GM03348 (cell line): ENCODE measurements at places on chromosomes 16 and 17.

DNA sequence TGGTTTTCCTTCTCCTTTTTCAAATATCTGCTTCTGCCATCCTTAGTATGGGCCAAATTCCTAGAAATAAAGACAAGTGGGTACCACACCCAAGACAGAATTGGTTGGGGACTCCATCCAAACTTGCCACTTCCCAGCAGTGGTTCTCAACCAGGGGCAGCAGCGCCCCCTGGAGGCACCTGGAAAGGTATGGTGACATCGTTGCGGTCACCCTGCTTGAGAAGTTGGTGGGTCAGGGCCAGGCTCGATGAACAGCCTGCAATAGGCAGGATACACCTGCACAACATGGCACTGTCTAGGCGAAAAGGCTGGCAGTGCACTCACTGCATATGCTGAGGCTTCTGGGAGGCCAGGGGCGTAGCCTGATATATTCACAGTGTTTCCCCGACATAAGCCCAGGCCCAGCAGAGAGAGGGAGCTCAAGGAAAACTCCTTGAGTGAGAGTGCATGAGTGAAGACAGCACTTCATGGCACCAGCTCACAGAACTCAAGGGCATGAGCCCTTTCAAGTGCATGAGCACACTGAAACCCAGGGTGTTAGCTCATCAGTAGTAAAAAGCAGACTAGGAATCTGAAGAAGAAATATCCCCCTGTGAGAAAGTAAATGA, 57.7 kb downstream of the CMC2 start:
- DNase-seq: peak; percentile 31

- DNase-seq: no peak
Observed at GRCh38 chr17:58327363-58328194, 1.0 kb downstream of the TSPOAP1 start.

- DNase-seq: no peak
Observed at GRCh38 chr16:8663192-8664089, 11.0 kb upstream of the ABAT start.

- no peak for DNase-seq
Observed at GRCh38 chr16:71794943-71795342, 13.7 kb downstream of the AP1G1 start.

DNA sequence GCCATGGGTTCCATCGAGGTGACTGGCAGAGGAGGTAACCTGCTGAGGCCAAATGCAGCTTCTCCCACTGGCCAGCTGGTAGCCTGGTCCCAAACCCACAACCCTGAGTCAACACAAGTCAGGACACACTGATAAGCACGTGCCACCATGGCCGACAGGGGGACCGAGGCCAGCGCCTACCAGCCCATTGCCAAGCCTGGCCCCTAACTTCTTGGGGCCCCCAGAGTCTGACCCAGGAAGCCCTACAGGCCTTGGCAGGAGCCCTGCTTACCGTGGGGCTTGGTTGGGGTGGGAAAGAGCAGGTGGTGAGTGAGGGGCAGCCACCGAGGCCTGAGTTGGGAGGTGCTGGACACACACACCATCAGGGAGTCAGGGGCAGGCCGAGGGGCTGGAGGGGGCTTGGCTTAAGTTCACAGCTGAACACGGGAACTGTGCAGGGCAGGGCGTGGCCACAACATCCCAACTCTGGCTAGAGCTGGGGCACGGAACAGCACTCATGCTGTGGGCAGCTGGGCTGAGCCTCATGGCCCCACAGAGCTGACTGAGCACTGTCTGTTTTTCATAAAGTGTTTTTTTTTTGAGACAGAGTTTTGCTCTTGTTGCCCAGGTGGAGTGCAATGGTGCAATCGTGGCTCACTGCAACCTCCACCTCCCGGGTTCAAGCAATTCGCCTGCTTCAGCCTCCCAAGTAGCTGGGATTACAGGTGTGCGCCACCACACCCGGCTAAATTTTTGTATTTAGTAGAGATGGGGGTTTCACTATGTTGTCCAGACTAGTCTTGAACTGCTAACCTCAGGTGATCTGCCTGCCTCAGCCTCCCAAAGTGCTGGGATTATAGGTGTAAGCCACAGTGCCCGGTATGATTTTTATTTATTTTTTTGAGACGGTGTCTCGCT, 5.5 kb downstream of the MRPL28 start:
- no peak for DNase-seq

GRCh38 chr17:67187927-67188326, 57.1 kb downstream of the HELZ start:
- no peak for DNase-seq

- peak; percentile 25 for DNase-seq
Observed at GRCh38 chr16:85381738-85382592, 231.2 kb upstream of the GSE1 start.

DNA sequence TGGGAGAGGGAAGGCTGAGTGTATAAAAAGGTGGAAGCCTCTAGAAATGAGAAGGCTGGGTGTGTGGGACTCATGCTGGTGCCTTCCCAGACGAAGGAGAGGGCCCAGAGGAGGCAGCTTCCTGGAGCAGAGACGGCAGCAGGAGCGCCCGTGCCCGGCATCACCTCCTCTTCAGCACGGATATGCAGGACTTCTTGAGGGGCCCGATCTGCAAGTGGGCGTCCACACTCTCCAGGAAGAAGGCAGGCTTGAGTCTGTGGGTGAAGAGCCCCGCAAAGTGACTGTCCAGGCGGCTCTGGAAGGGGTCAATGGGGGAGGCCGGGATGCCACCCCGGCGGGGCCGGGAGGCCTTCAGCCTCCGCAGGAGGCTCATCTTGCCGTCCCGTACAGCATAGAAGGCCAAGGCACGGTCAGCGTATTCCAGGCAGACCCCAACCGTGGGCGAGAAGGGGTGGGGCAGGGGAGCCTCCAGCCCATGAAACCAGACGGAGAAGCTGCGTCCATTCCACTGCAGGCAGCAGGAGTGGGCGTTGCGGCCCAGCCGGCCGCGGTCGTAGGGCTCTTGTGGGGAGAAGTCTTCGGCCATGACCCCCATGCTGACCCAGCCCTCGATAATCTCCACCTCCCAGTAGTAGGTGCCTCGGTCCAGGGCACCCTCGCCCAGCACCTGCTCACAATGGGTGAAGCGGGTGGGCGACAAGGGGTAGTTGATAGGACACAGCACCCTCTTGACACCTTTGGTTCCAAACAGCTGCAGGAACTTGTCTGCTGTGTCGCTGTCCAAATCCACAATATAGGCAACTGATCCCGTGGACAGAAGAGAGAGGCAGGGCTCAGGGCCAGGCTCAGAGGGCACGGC, 3.8 kb downstream of the TRIM47 start:
- no peak for DNase-seq

DNA sequence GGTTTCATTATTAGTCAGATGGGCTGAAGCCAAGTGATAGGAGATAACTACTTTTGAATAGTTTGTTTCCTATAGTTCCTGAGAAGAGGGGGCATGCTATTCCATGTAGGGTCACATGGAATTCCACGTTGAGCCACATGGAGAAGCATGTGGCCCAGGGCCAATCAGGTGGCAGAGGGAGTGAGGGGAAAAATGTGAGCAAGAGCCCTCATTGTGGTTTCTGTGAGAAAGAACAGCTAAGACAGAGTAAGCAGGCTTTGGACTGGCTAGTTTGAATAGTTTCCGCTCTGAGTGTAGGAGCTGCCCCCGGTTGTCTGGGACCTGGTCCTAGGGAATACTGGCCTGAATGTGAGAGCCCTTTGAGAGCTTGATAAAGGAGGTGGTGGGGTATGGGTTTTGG, 69.9 kb upstream of the CNTNAP4 start:
- DNase-seq: no peak

- no peak for DNase-seq
Observed at GRCh38 chr17:49775546-49776260, 11.8 kb upstream of the FAM117A start.

DNA sequence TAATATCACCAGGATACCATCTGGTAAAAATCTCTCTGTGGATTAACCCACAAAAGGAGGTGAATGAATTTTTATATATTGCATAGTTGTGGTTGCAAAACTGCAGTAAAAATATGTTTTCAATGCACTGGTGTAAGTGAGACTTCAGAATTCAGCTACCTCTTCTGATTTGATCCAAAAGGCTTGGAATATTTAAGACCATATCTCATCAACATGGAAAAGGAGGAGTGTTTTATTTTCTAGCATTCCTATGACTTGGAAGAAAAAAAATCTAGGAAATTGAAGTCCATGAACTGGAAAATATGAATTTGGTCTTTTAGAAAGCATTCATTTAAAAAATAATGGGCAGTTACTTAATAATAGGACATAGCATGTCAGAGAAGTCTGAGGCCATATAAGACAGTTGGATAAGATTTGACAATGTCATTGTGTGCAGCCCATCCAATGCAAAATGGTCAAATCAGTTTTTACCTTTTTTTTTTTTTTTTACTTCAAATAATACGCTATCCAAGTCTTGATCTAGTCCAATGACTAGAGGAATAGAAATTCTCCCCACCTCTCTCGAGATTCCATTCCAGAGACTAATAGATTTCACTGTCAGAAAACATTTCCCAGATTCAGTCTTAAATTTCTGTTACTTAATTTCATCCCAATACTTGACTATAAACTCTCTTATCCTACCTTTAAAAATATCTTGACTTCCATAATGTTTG, 364.9 kb upstream of the PMFBP1 start:
- DNase-seq: peak; percentile 64

DNA sequence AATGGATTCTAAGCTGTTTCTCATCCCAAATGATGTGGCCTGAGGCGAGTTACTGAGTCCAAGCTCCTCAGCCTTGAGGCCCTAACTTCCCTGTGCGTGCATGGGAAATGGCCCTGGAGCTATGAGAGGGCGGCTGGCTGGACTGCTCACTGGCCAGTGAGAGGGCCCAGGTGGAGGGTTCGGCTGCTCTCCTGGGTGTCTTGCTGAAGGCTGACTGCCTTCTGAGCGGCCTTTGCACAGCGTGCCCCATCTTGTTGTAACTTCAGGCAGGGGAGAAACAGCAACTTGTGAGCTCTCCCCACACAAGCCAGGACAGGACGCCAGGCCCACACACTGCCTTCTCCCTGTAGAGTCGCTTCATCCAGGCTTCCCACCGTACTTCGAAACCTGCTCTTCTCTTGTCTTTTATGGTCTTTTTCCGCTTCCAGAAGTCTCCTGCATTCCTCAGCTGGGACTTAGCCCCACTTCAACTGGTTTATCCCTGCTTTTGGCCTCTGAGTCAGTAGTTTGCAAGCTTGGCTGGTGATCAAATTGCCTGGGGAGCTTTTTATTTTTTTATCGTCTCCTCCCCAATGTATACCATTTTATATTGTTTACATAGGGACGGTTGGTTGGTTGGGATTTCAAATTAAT, 13.3 kb downstream of the CDH3 start:
- peak; percentile 80 for DNase-seq

DNA sequence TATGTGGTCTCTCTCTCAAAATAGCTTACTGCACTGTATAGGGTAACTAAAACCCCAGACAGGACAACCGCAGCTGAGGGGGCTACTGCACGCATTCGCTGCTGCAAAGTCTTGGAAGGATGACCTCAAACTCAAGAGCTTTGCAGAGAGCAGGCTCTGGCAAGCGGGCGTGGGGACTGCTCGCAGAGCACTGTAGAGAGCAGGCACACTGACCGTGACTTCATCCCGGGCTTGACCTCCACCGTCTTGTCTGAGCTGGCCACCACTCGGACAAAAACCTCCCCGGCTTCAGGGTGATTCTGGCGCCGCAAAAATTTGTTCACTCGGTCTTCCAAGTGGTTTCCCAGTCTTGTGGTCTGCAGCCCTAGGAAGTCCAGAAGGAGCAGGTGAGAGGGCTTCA, 22.9 kb upstream of the TRAP1 start:
- no peak for DNase-seq

- DNase-seq: no peak
Observed at GRCh38 chr17:63477480-63478440, 899 bp downstream of the ACE start.

GRCh38 chr17:66025551-66025950, 166.4 kb downstream of the CEP112 start:
- DNase-seq: no peak

DNA sequence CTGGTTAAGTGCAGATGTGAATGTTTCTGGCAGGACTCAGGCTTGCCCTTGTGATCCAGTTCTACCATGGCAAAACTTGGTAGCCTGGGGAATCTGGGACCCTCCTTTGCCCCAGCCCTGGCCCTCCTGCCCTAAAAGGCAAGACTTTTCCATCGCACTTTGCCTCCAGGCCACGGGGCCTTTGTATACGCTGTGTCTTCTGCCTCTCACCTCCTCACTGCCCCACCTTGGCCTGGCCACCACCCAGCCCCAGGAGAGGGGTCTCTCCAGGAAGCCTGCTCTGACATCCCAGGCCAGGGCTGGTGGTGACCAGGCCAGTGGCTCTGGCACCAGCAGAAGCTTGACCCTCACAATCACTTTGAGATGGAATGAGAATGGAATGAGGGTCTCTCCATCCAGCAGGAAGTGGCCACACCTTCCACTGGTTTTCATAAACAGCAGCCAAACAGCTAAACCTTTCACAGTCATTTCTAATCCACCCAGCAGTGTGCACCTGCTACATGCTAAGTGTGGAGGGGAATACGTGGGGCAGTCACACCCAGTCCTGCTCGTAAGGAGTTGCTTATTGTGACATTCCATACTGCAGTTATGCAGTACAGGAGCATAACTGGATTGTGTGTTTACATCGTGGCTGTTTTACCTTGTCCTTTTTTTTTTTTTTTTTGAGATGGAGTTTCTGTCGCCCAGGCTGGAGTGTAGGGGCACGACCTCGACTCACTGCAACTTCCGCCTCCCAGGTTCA, 1.6 kb upstream of the MRPL38 start:
- no peak for DNase-seq

GRCh38 chr17:55641676-55642081, 81.0 kb downstream of the TMEM100 start:
- peak; percentile 49 for DNase-seq

GRCh38 chr17:48545539-48545938, 630 bp upstream of the HOXB2 start:
- no peak for DNase-seq

DNA sequence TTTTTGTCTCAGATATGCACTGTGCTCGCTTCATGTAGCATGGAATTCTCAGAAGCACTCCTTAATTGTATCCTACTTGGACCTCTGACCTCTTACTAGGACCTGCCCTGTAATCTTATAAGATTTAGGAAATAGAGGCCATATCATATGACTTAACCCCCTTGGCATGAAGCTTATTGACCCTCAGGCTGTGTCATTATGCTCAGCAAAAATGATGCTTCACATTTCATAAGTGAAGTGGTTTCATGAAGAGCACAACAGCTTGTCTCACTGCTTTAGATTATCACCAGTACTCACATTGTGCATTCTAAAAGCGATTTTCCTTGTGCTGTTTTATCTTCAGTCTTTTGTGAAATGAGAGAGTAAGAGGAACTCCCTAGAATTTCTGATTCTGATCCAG, 6.4 kb downstream of the PHKB start:
- no peak for DNase-seq

DNA sequence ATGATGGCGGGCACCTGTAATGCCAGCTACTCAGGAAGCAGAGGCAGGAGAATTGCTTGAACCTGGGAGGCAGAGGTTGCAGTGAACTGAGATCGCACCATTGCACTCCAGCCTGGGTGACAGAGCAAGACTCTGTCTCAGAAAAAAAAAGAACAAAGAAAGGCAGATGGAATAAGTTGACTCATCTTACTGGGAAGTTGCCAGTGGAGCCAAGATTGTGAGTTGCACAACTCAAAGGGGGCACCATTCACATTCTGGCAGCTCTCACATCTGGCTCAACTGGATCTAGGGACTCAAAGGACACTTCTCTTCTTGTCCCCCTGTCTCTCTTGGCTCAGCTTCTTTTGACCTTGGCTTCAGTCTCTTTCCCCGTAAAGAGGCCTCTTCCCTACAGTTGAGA, 53.7 kb upstream of the ETV4 start:
- peak; percentile 81 for DNase-seq
